ENCODE measurements at places on chromosomes 4 and X.

DNA sequence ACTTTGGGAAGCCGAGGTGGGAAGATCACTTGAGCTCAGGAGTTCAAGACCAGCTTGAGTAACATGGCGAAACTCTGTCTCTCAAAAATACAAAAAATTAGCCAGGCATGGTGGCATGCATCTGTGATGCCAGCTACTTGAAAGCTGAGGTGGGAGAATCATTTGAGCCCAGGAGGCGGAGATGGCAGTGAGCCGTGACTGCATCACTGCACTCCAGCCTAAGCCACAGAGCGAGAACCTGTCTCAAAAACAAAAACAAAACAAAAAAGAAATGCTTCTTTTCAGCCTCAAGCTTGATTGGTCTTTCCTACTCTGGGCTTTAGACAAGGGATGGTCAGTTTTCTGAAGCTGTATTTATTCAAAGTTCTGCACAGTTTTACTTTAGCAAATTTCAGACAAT lies 15.8 kb upstream of the DHRSX start:
- peak; percentile 84 for ATAC-seq

GRCh38 chr4:8168832-8169598 lies 10.4 kb upstream of the ABLIM2 start:
- ATAC-seq, result no peak

GRCh38 chr4:153788051-153788412 lies 851 bp downstream of the SFRP2 start:
- ATAC-seq, result no peak

DNA sequence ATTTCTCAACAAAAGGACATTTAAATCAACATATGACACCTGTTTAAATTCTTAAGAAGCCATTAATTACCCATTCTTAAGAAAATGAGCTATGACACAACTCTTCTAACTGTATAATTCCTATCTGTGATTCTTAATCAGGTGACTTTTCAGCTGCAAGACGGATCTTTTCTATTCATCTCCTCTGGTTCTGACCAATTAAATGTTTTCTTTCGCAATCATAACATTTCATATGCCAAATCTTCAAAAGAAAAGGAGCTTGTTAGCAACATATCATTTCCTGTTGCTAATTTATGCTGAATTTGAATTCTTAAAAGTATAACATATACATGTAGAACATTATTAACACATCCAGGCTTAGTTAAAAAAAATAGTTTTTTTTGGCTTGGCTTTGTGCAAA lies 62.5 kb downstream of the SEL1L3 start:
- no peak for ATAC-seq

DNA sequence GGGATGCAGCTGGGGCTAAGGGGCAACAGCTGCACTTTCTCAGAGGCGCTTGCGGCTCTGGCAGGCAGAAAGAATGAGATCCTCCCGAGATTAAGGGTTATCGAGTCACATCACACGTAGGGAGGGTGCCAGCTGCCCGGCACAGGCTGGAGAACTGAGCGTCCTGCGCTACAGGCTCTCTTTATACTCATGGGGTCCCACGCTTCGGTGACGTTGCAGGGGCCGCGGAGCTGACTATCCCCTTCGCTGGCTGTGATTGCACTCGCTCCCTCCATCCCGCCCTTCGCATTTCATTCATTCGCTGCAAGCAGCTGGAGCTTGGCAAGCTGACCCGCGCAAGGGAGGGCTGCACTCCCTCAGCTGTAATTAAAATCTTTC lies at the start of gene TACR3:
TSS of gene TACR3 (minus strand) at position 156 of the 378 bp plus-strand sequence. CDS start 310 bp downstream, outside the sequence.
- no peak for ATAC-seq

GRCh38 chr4:81137446-81137845 lies 77.6 kb downstream of the PRKG2 start:
- ATAC-seq, result no peak

DNA sequence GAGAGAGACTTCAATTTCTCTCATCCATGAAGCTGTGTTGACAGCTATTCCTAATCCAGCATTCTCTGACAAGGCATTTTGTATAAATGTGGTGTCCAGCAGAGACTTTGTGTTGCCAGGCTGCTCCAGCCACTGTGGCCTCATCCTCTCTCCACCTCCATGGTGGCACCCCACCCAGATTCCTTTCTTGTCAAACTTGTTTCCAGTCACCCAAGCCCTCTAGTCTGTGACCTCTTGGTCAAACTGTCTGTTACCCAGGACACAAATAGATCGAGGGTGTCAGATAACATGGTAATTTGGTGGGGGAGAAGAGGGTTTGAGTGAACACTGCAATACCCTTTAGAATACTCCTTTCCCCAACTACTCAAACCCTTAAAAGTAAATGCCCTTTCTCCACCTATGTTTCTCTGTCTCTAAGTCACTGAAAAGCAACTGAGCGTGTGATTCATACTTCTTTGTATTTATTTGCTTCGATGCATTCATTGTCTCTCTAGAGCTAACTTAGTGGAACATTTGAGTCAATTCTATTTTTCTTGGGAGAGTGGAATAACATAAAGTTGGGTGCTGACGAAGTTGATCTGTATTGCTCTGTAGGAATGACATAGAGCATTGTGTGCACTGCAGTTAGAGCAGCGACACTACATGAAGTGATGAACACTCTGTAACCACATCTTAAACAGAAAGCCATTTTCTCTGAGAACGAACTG lies 13.7 kb downstream of the PITX2 start:
- no peak for ATAC-seq

DNA sequence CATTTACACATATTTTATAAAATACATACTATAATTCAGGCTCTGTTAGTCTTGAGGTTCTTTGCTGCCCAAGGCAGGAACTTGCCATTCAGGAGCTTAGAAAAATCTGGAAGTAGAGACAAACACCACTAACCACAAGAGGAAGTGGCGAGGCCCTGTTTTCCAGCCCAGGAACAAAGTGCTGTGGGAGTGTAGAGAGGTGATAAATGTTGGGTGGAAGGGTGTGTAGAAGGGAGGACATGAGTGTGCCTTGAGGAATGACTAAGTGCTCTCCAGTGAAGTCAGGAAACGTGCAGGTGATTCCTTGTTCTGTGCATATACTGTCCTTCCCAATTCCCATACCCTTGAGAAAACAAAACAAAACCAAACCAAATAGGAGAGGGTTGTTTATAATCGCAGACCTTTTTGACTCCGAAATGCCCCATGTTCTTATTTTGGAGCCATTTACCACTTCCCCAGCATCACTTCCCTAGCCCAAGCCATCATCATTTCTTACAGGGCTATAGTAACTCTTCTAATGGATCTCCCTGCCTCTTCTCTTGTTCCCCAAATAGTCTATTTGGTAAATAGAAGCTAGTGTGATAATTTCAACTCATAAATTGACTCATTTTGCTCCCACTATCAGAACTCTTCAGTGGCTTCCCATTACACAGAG lies 83.2 kb downstream of the GPAT3 start:
- ATAC-seq, result no peak

DNA sequence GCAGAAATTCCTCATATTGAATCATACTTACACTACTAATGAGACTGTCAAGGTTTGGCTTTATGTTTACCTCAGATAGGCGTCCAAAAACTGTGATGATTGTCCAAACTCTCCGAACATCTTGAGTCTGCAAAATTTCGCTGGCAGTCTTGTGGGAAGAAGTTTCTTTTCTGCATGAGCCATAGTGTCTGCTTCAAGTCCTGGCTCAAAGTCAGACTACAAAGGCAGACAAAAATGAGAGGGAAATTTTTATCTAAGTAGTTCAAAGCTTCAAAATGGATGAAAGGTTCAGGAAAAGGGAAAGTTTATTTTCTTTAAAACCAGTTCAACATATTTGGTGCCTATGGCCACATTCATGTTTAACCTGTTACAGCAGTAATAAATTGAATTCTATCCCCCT lies 40.7 kb downstream of the PALLD start:
- no peak for ATAC-seq

DNA sequence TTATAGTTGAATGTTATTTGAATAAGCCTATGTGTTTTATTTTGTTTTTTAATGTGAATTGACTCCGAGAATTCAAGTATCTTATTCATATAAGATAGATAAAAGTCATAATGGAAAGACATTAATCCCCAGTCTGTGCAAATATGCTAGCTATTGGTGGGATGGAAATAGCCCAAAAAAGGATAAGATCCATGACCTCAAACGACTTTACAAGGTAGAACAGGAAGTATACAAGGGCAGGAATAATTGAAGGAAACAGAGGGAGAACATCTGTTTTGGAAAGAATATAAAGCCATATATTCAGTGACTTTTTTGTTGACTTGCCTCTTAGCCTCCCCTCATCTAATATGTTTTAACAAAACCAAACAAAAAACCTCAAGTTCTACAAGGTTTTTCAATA lies 9.0 kb downstream of the ABCE1 start:
- ATAC-seq, result no peak

DNA sequence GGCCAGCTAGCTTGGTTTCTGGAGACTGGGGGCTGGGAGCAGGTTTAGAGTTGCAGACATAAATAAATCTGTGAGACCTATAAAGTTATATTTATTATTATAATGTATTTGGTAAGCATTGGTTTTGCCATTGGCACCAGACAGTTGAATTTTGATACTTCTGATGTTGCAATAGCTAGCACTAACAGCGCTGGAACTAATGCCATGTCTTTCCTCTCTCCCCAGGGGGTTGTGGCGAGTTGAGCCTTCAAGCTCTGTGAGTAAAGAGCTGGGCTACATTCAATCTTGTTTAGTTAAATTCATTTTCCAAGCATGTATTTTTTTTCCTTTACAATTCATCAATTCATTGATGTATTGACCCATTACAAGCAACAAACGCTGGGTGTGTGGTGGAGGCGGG lies 358.7 kb upstream of the NR3C2 start:
- no peak for ATAC-seq

DNA sequence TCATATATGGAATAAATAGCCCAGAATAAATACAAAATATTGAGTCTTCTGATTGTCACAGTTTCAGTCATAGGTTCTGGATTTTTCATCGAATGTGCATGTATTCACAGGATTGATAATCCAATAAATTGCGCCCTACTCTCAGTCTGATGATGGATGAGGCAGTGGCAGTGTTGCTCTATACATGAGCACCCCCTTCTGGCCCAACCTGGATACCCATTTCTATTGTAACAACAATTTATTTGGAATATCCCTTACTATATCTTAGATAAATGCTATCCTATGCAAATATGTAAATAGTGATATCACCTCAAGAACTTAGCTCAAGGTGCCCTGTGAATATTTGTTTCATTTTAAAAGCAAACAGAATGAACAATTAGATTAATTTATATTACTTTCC lies 733.7 kb upstream of the PABPC4L start:
- ATAC-seq, result no peak

- no peak for ATAC-seq
Observed at GRCh38 chr4:186624951-186625350, 69.6 kb upstream of the MTNR1A start.

GRCh38 chr4:114758066-114758465 lies 159.5 kb downstream of the UGT8 start:
- ATAC-seq, result no peak

Data from stimulated activated memory B cell treated with anti-CD40 and anti-IgM and Interleukin-4, amounts not matched to agents 10 μg/mL and 1 μg/mL and 100 μg/mL, for 72 hours (primary cell).